ENCODE measurements at places on chromosomes 4 and X.

DNA sequence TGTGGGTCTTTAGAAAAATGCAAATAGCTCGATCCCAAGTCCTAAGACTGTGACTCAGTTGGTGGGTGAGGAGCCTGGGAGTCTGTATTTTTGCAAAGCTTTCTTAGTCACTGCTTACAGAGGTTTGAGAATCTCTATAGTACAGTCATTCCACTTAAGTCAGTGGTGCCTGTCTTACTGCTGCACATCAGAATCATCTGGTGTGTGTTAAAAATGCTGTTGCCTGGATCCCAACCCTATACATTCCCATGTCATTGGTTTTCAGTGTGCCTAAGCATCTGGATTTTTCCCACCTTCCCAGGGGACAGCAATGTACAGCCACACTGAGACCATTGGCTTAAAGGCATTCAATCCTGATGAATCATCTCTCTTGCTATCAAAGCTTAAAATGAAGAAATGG is 21.0 kb upstream of the GEMIN8 start:
- DNase-seq, result no peak

DNA sequence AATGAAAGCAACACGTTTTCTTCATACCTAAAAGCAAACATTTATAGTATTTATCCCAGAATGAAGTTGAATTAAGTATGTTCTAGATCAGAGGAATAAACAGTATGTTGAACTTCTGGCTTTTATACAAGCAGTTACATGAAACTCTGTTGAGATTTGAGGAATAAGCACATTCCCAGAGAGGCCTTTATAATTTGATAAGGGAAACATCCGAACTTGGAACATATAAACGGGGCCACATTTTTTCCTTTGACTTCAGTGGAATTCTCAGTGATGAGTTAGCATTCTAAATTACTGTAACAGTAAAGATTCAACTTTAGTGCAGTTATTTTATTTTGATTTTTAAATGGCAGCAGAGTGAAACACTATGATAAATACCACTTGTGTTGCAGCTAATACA is 119.5 kb downstream of the GLRA3 start:
- no peak for DNase-seq

DNA sequence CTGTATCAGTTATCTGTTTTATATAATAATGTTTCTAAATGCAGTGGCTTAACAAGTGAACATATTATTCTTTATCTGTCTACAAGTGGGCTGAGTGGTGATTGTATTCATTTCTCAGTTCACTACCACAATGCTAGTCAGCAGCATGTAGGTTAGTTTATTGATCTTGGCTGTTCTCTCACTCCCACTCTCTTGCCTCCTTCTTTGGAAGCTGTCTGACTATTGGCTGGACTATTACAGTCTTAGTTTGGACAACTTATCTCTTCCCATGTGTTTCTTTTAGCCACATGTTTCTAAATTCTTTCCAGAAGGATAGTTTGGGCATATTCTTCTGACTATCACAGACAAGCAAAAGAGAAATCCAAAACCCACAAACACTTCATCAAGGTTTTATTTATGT is 459.5 kb upstream of the AGA start:
- DNase-seq, result no peak

- DNase-seq, result no peak
Observed at GRCh38 chr4:140719686-140720085, 36.5 kb downstream of the TBC1D9 start.

DNA sequence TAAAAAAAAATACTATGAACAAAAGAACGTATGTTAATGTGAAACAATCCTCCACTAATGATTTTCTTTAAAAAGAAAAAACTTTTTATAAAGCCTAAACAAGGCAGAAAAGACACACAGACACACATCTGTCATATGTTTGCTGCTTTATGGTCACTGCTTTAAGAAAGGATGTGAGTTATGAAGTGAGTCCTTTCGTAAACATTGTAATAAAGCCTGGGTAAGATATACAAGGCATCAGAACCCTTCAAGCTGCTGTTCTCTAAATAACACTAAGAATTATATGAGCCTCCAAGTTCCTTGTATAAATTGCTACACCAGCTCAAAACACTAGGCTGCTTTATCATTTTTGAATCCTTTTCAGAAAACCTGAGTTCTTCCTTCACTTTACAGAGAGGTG is 81.6 kb downstream of the FBXO8 start:
- no peak for DNase-seq

GRCh38 chr4:160423879-160424451 is 1321.1 kb downstream of the RAPGEF2 start:
- DNase-seq, result no peak

DNA sequence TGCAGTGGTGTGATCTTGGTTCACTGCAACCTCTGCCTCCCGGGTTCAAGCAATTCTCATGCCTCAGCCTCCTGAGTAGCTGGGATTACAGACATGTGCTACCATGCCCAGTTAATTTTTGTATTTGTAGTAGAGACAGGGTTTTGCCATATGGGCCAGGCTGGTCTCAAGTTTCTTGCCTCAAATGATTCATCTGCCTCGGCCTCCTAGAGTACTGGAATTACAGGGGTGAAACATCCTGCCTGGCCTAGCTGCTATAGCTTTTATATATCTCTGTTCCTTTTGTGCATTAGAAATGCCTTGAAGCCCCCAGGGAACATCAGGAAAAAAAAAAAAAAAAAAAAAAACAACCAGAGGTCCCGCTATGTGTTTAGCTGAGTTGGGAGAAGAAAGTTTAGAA is 34.8 kb downstream of the UBE2K start:
- no peak for DNase-seq

- no peak for DNase-seq
Observed at GRCh38 chr4:182560358-182560757, 317.2 kb downstream of the TENM3 start.

GRCh38 chr4:54780149-54780495 is 122.4 kb downstream of the KIT start:
- no peak for DNase-seq

GRCh38 chr4:120923207-120923522 is 639 bp upstream of the PRDM5 start:
- DNase-seq, result no peak

GRCh38 chrX:112888916-112889315 is 48.3 kb upstream of the AMOT start:
- no peak for DNase-seq

DNA sequence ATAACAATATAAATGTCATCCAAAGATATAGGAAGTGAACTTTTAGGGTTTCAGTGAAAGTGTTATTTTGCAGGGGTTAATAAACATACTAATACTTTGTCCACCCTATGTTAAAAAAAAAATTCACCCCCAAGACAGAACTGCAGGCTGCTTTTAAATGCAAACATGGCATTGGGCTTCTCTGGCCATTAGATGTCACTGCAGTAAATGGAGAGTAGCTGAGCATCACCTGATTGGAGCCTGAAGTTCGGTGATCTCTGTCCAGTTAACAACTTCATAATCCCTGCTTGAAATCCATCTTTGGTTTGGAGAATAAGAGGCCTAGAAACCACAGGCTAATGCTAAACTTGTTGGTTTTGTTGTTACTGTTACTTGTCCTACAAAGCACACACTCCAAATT is 18.7 kb downstream of the SLC25A43 start:
- DNase-seq, result no peak

- no peak for DNase-seq
Observed at GRCh38 chrX:47664737-47665136, 5.8 kb upstream of the UXT start.

DNA sequence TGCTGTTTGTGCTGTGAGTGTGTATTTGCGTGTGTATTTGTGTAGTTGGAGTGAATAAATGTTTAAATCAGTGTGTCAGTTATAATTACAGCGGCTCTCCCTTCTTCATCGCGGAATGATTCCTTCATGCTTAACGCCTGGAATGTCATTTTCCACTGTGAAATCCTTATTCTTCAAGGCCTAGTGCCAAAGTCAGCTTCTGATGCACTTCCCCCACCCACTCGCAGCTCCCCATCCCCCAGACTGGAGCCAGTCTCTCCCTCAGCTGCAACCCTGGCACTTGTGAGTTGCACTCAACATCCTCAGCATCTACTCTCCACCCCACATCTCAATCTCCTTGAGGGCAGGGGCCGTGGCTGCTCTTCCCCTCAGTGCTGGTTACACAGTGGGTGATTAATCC is 583.0 kb downstream of the BCOR start:
- no peak for DNase-seq

DNA sequence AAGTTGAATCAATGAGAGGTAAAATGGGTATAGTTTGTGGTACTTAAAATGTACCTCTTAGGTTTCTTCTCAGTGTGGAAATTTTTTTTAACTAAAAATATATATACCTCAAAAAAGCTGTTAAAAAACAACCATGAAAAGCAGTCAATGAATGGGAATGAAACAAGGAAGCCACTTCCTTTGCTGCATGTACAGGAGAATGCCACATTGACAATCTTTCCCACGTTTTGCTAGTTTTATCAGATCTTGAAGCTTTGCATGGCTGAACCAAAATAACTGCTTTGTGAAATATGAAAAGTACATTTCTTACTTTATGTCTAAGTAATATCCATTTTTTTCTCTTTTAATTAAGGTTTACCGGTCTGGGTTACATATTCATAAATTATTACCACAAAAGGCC is 71.8 kb downstream of the PRKG2 start:
- no peak for DNase-seq

- DNase-seq, result no peak
Observed at GRCh38 chrX:43631841-43632240, 24.3 kb upstream of the MAOA start.

GRCh38 chrX:130789793-130790192 is 113.2 kb downstream of the ENOX2 start:
- no peak for DNase-seq

DNA sequence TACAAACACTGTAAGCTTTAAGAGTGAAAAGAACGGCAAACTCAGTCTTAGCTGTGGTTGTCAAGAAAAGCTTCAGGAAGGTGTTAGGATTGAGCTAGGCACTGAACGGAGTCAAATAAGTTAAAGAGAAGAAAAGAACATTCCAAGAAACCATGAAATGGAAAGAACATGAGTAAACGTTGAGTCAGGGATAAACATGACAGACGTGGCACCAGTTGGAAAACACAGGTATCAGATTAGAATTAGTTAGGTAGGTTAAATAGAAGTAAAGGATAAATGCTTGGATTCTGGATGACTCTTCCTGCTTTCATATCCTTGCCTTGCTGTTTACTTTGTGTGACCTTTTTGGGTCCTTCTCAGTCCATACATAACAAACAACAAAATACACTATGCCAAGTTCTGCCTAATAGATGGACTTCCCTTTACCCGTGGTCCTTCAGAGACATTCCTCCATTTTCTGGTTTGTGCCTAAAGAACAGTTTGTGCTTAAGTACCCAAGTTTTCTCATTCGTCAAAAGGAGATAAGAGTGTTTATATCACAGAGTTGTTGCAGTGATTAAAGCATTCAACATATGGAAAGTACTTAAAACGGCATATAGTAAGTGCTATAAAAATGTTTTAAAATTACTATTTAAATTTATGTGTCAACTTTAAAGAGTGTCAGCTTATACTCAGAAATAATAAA is 446.9 kb downstream of the TMA16 start:
- DNase-seq, result no peak

DNA sequence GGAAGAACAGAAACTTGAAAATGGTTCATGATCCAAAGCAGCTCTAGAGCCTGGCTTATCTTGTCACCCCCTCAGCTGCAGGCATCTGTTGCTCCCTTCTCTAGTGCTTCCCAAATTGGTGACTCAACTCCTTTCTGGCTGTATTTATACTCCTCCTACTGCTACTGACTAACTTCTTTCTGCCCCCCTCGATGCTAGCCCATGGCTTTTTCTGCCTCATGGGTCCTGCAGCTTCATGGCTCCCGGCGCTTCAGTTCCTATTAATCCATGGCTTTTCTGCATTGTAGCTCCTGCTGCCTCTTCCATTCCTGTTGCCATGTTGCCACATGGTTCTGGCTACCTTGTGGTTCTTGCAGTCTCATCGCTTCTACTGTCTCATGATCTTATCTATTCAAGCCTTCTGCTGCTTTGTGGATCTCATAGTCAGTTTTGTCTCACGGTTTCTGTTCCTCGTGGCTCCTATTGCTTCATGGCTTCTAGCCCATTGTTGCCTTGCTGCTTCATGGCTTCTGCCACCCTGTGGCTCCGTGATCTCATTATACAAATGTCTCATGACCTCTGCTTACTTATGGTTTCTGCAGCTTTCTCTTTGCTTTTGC is 48.1 kb downstream of the SMC1A start:
- DNase-seq, result no peak

DNA sequence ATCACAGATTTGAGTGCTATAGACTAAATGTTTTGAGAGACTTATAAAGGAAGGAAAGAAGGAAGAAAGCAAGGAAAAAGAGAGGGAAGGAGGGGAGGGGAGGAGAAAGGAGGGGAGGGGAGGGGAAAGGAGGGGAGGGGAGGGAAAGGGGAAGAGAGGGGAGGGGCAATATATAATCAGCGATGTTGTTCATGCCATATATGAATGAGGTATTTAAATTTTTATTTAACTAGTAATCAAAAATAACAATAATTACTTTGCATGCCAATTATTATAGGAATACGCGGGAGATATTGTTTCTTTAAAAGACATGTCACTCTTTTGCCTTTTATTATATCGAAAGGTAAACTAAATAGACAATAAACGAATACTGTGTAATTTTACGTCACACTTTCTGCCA is 1029.7 kb downstream of the FAT4 start:
- DNase-seq, result no peak

- no peak for DNase-seq
Observed at GRCh38 chr4:105990933-105991332, 95.7 kb downstream of the NPNT start.

DNA sequence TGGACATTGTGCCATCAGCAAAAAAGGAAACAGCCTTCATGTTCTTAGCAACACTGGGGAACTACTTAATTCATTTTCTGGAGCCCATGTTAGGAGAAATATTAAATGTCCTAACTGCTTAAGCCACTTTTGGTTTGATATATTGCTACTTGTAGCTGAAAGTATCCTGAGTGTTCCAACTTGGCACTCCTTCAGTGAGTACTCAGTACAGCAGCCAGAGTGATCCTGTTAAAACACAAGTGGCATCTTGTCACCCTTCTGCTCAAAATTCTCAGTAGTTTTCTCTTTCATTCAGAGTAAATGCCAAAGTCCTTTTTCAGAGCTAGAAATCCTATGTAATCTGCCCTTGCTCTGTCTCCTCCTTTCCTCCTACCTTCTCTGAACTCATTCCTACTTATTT is 522.0 kb downstream of the GRID2 start:
- no peak for DNase-seq

All from stimulated activated CD4-positive, alpha-beta T cell treated with anti-CD3 and anti-CD28 coated beads, Interleukin-1b, Interleukin-23, amount 100 ng/mL, for 48 hours (primary cell).